Activated T-cell treated with anti-CD3 and anti-CD28 coated beads, Interleukin-2, amount 50 U/mL, for 1 hour (primary cell): ENCODE measurements at places on chromosomes 12 and 14.

GRCh38 chr14:60212503-60213371 is 36.3 kb upstream of the PPM1A start:
- DNase-seq: no peak

GRCh38 chr12:3132636-3133404 is 55.6 kb downstream of the TSPAN9 start:
- no peak for DNase-seq

GRCh38 chr12:14252697-14253096 is 112.8 kb upstream of the ATF7IP start:
- DNase-seq: no peak

GRCh38 chr12:6275928-6276887 is 34.3 kb upstream of the PLEKHG6 start:
- DNase-seq: no peak

DNA sequence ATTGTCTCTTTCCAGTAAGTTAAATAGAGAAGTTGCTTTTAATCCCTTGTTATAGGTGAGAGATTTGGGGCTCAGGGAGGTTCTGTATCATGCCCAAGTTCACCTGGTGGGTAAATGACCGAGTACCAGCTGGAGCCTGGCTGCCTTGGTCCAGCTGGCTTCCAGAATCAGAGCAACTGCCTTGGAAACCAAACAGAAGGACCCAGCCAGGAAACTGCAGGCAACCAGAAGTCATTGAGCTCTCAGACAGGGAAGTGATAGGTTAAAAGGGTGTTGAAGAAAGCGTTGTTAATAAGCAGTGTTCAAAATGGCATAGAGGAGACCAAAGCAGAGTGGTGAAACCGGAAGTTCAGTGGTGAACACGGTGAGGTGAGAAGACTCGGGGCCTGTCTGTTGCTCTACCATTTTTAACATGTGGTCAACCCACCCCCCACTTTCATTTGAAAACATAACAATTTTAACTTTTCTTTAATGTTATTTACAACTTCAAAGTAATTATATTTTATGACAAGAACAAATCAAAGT is 54.9 kb downstream of the PLEKHG7 start:
- no peak for DNase-seq

DNA sequence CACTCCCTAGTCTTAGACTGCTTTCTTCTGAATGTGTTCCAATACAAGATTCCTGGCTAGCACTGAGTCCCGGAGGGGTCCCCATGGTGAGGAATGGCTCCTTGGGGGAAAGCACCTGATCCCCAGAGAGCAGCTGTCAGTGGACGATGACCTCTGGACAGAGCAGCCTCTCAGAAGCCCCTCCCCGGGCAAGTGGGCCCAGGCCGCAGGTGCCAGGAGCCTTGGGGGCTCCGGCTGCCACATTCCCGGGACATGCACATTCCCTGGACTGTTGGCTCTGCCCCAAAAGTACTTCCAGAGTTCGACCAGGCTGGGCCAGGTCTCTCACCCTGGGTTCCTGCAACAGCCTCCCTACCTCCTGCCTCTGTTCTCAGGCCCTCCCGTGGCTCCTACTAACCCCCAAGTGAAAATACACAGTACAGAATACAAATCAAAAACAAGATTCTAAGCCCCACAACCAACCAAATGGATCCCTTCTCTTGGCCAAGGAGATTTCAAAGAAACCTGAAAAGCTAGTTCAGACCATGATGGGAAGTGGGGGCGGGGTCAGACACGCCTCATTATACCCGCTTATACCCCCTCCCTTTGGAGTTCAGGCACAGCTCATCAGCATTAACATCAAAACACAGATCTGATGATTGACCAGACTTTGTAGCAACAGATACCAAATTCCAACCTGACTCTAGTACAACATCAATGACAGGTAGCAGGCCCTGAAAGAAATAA is 23.3 kb upstream of the BTBD6 start:
- DNase-seq: no peak

DNA sequence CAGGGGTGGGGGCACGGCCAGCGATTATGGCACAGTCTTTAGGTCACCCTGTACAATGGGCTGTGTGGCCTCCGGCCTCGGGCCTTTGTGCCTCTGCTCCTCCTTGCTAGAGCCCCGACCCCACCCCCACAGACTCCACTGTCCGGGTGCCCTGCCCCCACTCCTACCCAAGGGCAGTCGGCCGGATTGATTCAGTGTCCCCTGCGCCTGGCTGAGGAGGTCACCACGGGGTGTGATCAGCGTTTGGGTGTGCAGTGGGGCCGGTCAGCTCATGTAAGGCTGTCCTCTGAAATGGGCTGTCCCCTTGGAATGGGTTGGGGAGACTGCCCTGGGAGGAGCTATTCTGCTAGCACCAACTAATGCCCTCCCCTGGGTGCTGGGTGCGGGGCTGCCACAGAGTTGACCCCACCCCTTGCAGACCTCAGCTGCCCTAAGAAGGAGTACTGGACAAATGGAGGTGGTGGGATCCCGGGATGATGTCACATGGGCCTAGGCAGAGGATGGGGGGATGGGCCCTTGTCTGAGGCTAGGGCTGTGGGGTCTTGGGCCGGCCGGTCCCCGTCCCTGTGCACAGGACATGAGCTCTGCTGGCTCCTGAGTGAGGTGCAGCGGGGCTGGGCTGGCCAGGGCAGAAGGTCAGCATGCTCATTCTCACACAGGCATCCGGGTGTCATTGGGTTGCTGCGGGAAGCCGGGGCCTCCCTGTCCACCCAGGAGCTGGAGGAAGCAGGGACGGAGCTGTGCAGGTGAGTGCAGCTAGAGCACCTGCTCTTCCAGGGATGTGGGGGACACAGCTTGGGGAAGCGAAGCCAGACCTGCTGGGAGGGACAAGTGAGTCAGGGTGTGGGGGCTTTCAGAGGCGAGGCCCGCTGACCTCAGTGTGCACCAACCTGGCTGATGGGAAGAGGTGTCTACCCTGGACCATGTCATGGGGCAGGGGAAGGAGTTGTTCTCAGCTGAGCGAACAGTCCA is 23.4 kb downstream of the ASPG start:
- DNase-seq: no peak

DNA sequence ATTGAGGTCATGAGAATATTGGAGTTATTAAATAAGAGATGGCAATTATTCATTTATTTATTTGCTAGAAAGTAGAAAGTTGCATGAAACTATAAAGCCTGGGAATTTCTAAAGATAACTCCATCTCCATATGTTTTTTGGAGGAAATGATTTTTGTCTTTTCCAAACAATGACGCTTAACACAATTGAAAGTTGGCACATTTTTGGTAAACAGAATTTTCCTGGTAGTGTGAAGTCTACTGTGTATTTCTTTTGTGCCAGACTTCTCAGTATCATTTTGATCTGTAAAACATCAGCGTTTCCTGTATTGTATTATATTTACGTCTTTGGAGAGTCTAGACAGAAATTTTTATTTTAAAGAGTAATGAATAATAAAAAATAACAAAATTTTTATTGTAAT is 33.7 kb upstream of the PTPRB start:
- no peak for DNase-seq

DNA sequence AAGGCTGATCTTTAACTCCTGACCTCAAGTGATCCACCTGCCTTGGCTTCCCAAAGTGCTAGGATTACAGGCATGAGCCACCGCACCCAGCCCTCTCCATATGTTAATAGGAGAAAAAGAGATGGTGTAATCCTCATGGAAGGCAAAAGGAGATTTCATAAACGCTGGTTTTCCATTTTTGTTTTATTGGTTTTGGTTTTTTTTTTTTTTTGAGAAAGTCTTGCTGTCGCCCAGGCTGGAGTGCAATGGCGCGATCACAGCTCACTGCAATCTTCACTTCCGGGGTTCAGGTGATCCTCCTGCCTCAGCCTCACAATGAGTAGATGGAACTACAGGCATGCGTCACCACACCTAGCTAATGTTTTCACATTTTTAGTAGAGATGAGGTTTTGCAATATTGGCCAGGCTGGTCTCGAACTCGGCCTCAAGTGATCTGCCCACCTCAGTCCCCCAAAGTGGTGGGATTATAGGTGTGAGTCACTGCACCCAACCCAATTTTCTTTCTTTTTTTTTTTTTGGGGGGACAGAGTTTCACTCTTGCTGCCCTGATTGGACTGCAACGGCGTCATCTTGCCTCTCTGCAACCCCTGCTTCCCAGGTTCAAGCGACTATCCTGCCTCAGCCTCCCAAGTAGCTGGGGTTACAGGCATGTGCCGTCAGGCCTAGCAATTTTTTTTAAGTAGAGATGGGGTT is 8.1 kb downstream of the PTGES3 start:
- no peak for DNase-seq

DNA sequence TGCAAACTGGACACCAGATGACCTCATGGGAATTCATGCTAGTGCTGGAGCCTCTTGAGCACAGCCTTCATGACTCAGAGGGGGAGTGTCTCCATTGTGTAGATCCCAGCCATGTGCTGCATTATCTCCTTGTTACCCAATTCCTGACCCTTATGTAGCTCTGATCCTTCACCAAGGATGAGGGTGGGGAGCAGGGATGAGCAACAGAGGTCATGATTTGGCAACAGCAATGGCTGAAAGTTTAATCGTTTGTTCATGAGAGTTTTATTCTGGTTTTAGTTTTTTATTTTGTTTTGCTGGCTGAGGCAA is 9.5 kb upstream of the BDKRB1 start:
- DNase-seq: no peak

DNA sequence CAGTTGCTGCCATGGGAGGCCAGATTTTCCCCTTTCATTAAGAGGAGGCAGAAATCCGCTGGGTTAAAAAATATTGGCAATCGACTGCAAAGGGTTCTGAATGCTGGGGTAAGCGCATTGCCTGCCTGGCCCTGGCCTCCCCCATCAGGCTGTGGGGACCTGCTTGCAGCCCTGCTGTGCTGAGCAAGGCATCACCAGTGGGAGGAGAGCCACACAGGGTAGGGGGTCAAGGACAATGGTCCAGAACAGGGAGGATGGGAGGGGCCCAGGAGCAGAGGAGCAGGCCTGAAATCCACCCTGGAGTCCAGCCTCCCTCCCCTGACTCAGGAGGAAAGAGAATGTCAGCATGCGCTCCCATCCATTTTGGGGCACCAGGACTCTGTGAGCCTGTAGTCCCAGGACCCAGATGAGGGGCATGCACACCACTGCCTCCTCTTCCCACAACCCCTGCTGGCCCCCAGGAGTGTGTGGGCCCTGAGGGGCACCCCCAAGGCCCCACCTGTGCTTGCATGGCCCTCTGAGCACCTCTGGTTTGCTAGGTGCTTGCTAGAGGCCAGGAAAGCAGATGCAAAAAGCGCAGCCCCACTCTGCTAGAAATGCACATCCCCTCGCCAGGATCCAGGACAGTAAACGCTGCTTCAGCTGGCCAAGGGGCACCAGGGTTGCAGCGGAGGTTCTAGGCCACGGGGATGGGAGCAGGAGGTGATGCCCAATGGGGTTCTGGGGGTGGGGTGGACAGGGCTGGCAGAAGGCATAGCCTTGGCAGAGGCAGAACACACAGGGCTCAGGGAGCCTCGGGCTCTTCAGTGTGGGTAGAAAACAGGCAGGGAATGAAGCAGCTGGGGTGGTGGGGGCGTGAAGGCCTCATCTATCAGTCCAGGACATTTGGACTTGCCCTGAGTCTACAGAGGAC is 14.6 kb downstream of the TESC start:
- no peak for DNase-seq

DNA sequence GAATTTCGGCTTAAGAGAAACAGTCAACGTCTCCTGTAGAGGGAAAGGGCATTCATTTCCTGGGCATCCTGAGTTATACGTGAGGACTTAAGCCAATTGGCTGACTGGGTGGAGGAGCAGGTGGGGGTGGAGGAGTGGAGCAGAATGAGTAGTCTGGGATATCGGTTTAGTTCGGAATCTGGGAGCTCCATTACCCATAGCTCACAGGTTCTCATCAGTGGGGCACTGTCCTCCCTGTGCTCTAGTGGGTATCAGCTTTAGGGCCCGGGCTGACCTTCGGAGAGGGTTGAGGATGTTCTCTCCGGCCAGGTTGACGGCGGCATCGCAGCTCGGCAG is 704 bp downstream of the SDR39U1 start:
- DNase-seq: no peak

GRCh38 chr12:15336768-15337553 is 14.7 kb downstream of the PTPRO start:
- DNase-seq: no peak

GRCh38 chr12:32586390-32586789 is 92.7 kb upstream of the DNM1L start:
- no peak for DNase-seq

DNA sequence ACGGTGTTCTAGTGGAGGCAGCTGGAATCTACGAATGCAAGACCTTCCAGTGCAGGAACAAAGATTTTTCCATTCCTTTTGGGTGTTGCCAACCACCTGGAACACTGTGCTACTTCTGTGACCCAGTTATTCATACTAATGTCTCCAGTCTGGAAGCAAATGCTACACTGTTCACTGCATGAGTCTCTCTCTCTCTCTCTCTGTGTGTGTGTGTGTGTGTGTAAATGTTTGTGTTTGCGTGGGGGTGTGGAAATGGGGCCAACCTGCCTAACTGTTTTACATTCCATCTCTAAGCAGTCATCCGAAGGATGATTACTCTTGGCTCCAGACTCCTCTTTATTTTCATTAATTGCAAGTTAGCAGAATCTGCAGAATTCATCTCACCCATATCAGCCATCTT is 29.9 kb upstream of the YBX3 start:
- no peak for DNase-seq
